ENCODE measurements at places on chromosomes 3 and 15.

GRCh38 chr3:179716811-179717210 is 64.0 kb downstream of the USP13 start:
- DNase-seq = no peak

DNA sequence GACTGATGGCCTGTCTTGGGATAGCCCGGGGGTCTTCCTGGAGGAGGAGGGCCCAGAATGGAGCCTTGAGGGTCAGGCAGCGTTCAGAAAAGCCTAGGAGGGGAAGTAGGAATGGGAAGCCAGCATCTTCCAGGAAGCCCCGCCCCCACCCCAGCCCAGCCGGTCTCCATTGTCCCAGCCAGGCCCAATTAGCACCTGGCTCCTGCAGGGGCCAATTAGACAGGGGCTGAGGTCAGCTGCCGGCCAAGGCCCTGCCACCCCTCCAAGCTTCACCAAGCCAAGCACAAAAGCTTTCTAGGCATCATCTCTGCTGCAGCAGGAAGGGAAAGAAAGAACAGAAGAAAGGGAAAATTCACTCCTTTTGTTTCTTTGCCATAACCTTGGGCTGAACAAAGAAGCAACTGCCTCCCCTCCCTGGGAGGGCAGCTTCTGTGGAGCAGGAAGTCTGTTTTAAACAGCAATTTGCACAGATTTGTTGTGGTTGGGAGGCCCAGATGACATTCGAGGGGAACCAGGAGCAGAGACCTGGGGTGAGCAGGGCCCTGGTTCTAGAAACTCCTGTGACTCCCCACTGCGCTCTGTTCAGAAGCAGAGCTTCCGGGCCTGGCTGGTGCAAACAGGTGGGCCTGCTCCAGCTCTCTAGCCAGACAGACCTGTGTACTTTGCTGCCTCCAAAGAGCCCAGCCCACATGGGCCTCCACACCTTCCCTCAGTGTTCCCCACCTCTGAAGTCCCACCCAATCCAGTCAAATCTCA is 47.7 kb downstream of the CYP11A1 start:
- no peak for DNase-seq

GRCh38 chr15:84889991-84890669 is 5.7 kb downstream of the SLC28A1 start:
- DNase-seq = no peak

DNA sequence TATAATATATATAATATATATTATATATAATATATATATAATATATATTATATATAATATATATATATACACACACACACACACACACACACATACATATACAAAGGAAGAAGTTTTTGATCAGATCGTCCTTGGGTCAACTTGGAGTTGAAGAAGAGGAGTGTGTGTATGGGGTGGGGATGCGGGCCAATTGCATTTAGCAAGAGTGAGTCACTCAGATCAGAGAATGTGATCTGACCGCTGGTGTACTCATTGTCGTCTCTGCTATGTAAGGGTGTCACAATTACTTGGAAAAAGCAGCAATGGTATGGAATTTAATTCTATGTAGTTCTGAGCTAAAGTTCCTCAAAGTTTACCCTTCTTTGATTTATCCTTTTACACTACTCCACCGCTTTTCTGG is 4.6 kb upstream of the VGLL3 start:
- no peak for DNase-seq

GRCh38 chr3:120162400-120162799 is 68.2 kb upstream of the GSK3B start:
- no peak for DNase-seq

DNA sequence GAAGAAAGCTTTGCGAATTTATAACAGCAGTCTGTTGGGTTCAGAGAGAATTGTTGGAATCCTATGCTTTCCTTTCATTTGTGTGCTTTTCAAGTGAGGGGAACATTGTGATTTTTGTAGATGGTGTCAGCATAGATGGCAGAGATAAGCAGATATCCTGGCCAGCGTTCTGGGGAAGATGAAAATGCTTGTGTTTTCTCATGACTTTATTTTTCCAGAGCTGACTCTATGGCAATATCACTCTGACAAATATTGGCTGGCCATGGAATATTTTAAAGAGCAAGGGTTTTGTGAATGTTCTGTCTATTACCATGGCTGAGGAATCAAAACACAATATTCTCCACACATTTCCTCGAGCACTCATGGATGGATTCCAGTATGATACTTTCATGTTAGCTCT is 108.8 kb downstream of the MITF start:
- no peak for DNase-seq

- DNase-seq = no peak
Measured at GRCh38 chr3:104245261-104245660, 1121.4 kb upstream of the ALCAM start.

- DNase-seq = no peak
Measured at GRCh38 chr3:35643495-35643894, 4.2 kb downstream of the ARPP21 start.

GRCh38 chr3:141170678-141171295 is 60.8 kb upstream of the PXYLP1 start:
- no peak for DNase-seq

GRCh38 chr3:152172460-152172859 is 96.3 kb upstream of the MBNL1 start:
- no peak for DNase-seq

GRCh38 chr15:64571857-64572291 is 111.5 kb downstream of the ZNF609 start:
- no peak for DNase-seq

- no peak for DNase-seq
Measured at GRCh38 chr15:51281368-51281967, 56.9 kb downstream of the CYP19A1 start.

DNA sequence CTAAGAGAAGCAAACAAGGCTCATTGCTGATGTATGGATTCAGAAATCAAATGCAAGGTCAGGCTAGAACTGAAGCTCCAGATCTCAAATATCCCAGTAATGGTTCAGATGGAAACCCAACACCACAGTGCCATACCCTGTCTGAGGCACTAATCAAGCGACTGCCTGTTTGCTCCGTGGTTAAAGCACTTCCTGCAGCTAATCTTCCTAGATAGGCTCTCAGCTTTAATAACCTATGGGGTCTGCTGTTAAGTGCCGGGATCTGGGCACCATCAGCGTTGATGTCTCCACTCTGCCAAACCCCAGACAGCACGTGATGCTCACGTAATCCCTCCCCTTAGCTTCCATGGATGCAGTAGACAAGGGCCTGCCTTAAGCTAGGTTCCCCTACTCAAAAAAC is 262.6 kb downstream of the MECOM start:
- peak; percentile 14 for DNase-seq

GRCh38 chr3:127483902-127484591 is 106.5 kb downstream of the TPRA1 start:
- peak; percentile 8 for DNase-seq

DNA sequence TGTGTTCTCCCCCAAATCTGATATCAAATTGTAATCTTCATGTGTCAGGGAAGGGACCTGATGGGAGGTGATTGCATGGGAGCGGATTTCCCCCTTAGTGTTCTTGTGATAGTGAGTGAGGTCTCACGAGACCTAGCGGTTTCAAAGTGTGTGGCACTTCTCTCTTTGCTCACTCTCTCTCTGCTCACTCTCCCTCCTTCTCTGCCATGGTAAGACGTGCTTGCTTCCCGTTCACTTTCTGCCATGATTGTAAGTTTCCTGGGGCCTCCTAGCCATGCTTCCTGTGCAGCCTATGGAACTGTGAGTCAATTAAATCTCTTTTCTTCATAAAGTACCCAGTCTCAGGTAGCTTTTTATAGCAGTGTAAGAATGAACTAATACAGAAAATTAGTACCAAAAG is 30.6 kb upstream of the OR5H6 start:
- DNase-seq = no peak

DNA sequence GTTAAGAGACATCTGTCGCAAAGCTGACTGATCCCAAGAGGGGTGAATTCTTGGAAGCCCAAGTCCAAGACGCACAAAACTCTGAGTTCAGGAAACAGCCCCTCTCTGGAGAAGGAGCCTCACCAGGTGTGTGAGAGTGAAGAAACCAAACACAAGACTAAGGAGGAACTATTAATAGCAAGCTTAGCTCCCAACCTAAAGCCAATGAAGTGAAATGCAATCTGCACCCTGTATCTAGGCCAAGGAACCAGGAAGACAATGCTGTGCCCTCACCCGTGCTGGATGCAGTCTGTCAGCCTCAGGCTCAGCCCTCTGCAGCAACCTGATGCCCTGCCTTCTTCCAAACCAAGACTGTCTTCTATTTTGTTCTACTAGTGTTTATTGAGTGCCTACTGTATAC is 22.5 kb upstream of the THBS1 start:
- no peak for DNase-seq

GRCh38 chr15:73633991-73634495 is 854 bp upstream of the NPTN start:
- no peak for DNase-seq

- DNase-seq = no peak
Measured at GRCh38 chr3:155745795-155746550, 1.1 kb upstream of the PLCH1 start.

DNA sequence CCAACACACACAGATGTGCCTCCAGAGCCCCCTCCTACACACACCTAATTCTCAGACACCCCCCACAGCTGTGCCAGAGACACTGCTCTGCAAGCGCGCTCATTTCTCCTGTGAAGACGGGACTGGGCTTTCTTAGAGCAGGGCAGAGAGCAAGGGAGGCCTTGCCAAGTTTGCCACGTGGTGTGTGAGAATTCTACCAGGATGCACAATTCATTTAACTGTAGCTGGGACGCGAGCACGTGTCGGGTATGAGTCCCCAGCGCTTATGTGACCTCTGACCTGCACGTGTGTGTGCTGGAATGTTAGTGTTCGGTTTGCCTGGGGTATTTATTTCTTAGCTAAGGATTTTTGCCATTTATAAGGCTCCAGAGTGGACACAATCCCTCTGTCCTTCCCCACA is 37.0 kb downstream of the FEM1B start:
- no peak for DNase-seq

DNA sequence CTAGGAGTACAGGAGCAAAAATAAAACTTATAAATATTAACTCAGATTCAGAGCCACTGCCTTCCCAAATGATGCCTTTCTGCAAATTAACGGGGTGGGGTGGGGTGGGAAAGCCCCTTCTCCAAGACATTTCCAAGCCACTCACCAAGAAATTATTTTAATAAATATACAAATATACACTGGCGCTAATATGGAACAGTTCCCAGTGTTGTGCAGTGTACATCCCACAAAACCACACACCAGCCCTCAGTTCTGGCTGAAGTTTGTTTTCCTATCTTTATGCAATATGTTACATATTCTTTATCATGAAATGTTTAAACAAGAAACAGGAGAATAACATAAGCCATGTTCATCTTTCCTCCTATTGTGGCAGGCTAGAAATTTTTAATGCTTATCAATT is 53.0 kb upstream of the GYG1 start:
- DNase-seq = no peak

DNA sequence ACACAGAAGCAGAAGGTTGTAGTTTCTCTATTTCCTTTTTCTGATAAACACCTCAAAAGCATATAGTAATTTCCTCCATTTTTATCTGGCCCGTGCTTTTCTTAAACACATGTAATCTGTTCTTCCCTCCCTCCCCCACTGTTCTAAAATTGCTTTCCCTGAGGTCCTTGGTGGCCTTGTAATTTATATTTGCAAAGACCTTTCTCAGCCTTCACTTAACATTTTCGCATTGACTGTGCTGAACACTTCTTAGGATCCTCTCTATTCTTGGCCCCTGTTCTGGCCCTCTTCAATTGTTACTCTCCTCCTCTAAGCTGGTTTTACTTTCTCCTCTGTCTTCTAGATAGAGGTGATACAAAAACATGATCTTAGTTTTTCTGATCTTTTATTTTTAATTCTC is 28.3 kb downstream of the GAP43 start:
- no peak for DNase-seq

DNA sequence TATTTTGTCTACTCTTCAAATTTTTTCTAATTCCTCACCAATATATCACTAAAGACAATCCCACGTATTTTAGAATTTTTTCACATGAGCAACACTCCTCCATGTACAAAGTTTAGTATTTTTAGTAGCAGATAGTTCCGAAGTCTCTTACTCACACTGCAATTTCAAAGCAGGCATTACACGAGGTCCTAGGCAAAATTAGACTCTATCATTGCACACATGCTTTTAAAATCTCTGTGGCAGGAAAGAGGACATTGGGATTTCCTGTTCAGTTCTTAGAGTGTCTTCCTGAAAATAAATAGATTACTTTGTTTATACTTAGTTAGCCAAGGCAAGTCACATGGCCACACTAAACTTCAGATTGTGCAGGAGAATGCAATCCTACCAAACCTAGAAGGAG is 847.7 kb downstream of the ROBO2 start:
- DNase-seq = no peak

- DNase-seq = peak; percentile 57
Measured at GRCh38 chr3:125141596-125142419, 70.7 kb downstream of the SLC12A8 start.

DNA sequence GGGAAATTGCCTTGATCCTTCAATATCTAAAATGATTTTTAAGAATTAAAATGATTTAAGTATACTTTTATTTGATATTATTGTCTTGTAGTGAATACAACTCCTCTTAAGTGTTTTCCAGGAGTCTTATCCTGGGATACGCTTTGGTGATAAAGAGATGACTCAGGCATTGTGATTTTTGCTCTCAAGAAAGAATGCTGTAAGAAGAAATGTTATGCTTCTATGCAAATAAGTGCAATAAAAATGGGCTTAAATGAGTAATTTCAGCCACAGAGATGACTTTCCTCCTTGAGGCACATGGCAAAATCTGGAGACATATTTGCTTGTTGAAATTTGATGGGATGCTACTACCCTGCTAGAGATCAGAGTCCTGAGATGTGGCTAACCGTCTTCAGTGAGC is 358.6 kb upstream of the BCHE start:
- DNase-seq = no peak

DNA sequence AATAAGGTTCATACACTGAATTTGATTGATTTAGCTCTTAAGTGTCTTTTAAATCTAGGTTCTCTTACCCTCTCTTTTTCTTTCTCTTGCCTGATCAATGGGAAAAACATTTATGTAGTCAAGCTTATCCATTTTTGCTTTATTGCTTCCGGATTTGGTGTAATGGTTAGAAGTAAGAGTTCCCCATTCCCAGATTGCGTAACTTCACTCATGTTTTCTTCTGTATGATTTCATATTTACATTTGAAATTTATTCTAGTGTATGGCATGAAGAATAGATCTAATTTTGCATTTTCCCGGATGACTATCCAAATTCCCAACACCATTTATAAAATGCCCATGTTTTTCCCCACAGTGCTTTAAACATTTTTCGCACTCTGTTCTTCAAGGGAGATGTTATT is 27.9 kb upstream of the SV2B start:
- no peak for DNase-seq

GRCh38 chr3:116018646-116019045 is 395.3 kb downstream of the GAP43 start:
- no peak for DNase-seq

GRCh38 chr3:33299395-33300081 is 22.3 kb downstream of the FBXL2 start:
- DNase-seq = no peak
